ENCODE measurements at places on chromosomes 3 and 15.

GRCh38 chr3:119322021-119322834 lies 28.0 kb downstream of the ARHGAP31 start:
- DNase-seq, result no peak

DNA sequence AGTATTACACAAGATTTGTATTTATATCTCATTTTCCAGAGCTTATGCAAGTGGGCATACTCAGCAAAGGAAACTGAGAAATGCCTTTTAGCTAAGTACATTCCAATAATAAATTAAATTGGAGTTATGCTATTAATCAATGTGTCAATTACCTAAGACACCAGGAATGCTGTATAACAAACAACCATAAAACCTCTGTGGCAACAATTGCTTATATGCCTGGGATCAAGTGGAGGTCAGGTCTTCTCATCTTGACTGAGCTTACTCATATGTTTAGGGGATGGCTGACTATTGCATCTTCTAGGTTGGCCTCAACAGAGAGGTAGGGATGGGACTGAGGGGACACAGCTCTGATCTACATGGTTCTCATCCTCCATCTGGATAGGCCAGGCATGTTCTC lies 30.7 kb downstream of the CD200R1L start:
- DNase-seq, result no peak

GRCh38 chr15:79221696-79222095 lies 60.8 kb upstream of the ANKRD34C start:
- DNase-seq, result no peak

DNA sequence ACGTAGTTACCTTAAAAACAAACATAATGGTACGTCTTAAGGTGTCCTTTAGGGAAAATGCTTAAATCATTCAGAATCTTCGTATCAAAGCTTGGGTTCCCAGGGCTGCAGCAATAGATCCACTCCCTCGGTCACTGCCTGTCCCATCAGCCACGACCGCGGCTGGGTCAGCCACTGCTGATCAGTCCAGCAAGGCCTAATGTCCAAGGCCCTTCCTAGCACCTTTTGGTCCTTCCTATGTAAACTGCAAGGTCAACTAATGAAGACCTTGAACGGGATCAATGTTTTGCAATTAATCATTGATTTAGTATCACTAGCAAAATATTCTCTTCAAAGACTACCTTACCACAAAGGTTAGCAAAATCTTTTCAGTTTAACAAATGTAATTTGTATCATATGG lies 122.2 kb upstream of the IGF1R start:
- no peak for DNase-seq

DNA sequence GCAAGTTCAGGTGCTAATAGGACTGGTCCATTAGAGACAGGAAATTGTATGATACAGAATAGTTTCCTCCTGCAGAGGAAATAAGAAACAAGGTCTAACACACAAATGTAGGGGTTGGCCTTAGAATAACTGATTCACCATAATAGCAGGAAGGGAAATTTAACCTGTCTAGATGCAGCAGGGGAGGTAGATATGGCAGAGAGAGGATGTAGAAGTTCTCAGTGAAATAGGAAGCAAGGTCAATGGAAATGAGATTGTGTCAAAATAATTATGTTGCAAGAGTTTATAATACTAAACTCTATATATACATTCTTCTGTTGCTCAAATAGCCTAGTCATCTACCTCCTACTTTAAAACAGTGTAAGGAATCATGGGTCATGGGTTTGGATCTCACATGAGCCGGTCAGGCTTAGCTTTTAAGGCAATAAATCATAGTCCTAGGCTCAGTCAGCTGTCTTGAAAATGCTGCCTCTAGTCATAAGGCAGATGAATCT lies 17.0 kb downstream of the BCL2A1 start:
- no peak for DNase-seq

GRCh38 chr15:93929375-93930094 lies 301.8 kb upstream of the MCTP2 start:
- no peak for DNase-seq

GRCh38 chr3:94524102-94524919 lies 461.4 kb downstream of the NSUN3 start:
- DNase-seq, result no peak

- DNase-seq, result no peak
Observed at GRCh38 chr15:39613861-39614260, 33.0 kb downstream of the THBS1 start.

DNA sequence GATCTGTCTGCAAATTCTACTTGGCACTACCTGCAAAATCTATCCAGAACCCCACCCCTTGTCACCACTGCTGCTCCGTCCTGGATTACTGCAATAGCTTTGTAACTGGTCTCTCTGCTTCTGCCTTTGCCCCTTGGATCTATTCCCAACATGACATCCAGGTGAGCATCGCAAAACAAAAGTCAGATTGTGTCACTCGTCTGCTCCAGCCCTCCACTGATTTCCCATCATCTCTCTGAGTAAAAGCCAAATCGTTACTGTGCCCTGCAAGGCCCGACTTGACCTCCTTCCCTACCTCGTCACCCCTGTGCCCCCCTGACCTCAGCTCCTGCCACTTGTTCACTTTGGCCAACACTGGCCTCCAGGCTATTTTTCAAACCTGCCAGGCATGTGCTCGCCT lies 9.4 kb downstream of the SPTBN5 start:
- no peak for DNase-seq

DNA sequence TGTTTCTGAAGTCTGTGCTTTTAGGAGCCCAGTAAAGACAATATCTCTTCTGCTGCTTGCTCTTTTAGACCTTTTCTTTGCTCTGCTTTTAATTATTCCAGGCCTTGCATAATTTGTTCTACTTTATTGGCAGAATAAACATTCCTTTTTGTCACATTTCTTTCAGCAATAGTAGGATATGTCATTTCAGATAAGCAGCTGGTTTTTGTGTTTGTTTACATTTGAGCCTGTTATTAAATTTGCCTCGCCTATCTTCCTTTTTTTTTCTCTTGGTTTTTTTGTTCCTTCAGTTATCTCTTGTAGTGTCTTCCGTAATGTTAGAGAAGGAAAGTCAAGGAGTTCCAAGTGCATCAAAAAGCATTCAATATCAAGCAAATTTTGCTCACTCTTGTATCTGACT lies 16.4 kb downstream of the ZNF654 start:
- no peak for DNase-seq

- no peak for DNase-seq
Observed at GRCh38 chr3:133124511-133124910, 86.3 kb downstream of the TMEM108 start.

DNA sequence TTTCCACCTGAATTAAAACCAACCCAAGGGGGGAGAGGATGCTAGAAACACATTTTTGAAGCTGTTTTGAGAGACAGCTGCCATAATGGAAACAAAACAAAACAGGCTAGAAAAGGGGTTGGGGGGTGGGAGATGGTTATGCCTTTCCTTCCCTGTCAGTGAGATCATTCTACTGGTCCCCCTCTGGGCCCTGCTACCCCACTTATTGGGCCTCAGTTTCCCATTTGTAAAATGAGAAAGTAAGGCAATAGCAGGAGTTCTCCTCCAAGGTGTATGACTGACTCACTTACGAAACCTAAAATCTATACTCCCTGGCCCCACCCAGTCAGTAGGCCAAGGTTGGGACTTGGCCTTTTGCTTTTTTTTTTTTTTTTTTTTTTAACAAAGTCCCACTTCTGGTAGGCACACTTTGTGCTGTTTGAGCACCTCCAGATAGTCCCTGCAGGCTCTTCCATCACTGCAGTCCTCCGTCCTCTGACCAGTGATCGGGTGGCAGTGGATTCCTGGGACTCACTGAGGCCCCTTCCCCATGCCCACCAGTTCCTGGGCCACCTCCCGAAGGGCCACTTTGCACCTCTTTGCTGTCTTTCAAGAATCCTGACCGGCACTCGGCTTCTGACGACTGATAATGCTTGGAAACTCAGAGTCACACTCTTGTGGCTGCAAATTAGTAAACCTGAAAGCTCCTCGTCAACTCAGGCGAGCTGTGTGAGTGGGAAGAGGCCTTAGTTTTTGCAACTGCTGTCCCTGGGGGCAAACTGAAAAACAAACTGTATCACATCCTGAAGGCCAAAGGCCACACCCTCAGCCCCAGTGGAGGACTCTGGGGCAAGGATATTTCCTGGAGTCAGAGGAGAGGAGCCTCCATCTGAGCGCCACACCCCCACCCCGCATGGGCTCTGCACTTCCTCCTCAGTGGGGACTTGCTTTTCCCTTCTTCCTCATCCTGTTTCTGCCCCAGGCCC lies 6.7 kb upstream of the PSTPIP1 start:
- DNase-seq, result peak; percentile 51

DNA sequence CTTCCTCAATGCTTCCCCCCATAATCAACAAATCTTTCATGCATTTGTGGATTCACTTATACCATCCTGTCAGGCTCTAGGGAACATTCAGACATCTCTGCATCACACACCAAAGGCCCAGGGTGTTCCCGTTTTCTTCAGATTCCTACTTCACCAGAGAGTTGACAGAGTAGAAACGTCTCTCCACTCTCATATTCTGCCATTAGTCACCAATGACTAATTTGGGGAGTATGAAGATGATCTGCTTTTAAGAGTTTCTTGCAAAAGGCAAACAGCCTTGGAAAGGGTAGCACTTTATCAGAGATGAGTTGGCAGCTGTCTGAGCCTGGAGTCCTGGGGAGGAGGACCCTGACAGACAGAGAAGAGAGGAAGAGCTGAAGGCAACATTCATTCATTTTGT lies 55.8 kb upstream of the DGKG start:
- no peak for DNase-seq

DNA sequence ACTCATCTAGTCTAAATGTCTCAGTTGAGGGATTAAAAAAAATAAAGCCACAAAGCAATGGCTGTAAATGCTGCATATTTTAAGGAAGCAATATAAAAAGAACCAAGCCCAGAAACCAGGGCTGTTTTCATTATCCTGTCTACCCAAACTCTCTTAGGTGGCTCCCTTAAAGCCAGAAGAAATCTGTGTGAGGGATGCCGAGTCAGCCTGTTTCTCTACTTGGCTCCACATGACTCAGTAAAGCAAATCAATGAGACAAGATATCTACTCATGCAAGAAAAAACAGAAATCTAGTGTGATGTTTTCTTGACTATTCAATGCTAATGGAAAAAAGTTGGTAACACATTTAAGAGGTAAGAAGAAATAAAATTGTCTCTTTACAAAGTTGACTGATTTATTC lies 296.2 kb downstream of the ZBTB20 start:
- DNase-seq, result no peak

DNA sequence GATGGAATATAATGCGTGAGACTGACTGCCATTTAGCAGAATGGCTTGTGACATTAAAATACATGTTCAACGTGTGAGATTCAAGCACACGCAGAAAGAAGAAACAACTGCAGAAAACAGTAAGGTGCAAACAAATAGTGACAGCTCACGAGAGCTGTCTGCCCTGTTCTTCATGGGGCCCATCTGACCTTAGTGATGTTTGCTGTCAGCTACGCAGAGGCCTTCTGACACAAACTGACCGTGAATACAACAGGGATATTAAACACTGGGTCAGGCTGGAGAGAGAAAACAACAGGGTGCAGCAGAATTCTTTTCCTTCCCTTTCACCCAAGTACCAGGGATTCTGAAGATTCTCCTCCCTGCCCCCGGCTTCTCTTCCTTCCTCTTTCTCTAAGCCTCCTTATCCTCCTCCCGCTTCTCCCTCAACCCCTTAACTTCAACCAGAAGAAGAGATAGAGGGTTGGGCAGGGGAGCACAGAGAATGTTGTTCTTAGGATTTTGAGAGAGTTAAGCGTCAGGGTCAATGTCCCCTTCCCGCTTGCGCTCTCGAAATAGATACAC lies 2.1 kb downstream of the TNFAIP8L3 start:
- no peak for DNase-seq

DNA sequence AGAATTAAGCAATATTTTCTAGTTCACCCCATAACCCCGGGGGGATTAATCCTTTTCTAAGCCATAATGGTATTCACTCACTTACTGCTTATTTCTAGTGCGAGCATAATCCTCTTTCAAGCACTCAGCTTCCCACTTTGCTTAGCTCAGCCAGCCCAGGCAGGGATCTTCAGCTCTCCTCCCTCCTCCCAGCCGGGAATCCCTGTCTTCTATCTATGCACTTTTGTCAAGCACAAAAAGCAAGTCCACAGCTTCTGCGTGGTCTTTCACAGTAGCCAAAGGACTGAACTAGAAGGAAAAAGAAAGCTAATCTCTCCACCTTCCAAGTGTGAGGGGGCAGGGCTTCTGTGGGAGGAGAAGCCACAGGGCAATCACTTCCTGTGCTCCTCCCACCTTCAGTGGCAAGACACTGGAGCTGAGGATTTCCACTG lies 62.8 kb downstream of the PEX5L start:
- no peak for DNase-seq

GRCh38 chr3:175338775-175339535 lies 479.8 kb downstream of the NAALADL2 start:
- DNase-seq, result no peak

- no peak for DNase-seq
Observed at GRCh38 chr3:48190911-48191310, 2.7 kb upstream of the CDC25A start.

- DNase-seq, result no peak
Observed at GRCh38 chr15:76158226-76158625, 98.4 kb downstream of the TMEM266 start.

DNA sequence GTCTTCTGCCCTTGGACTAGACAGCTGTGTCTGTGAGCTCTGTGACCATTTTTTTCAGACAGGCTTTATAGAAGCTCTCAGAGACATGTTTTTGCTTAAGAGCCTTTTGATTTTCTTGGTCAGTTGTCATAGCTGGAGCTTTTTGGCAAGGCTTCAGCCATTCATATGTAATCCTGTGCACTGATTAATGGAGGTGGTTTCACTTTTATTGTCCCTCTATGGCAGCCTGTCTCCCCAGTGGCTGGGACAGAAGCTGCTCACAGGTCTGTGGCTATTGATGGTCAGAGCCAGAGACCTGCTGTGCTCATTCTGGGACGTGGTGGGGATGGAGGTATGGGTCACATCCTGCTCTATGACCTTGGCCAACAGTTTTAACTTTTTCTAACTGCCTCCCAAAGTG lies 226.6 kb upstream of the LRRFIP2 start:
- no peak for DNase-seq

DNA sequence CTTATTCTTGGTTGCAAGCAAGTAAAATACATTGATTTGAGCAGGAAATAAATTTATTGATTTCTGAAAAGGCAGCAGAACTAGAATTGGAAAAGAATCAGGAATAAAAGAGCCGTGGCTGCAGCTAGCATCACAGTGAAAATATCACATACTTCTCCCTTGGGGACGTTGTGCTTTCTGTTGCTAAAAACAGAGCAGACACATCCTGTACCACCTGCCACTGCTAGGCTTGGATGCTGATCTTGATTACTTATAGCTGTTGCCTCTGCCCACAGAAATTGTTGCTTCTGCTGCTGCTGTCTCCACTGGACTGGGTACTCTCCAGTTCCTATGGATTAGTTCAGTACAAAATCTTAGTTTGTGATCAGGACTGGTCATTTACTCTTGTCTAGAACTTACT lies 283.8 kb downstream of the C3orf38 start:
- DNase-seq, result no peak

DNA sequence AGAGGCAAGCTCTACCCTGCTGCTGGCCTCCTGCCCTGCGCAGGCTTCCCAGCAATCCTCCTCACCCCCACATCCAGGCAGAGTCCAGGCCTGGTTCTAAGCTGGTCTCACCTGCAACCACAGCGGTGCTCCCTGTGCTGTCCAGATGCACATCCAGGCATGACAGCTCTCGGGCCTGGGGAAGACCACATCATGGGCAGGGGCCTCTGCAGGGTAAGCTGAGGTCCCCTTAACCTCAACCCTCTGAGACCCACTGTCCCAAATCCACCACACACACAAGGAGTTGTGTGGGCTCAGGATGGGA lies 10.8 kb downstream of the PLA2G4D start:
- no peak for DNase-seq

GRCh38 chr15:62833646-62834045 lies 208.9 kb upstream of the TPM1 start:
- DNase-seq, result no peak

- no peak for DNase-seq
Observed at GRCh38 chr3:30059240-30059639, 547.2 kb upstream of the TGFBR2 start.
